ENCODE measurements at places on chromosomes 12 and 14.

DNA sequence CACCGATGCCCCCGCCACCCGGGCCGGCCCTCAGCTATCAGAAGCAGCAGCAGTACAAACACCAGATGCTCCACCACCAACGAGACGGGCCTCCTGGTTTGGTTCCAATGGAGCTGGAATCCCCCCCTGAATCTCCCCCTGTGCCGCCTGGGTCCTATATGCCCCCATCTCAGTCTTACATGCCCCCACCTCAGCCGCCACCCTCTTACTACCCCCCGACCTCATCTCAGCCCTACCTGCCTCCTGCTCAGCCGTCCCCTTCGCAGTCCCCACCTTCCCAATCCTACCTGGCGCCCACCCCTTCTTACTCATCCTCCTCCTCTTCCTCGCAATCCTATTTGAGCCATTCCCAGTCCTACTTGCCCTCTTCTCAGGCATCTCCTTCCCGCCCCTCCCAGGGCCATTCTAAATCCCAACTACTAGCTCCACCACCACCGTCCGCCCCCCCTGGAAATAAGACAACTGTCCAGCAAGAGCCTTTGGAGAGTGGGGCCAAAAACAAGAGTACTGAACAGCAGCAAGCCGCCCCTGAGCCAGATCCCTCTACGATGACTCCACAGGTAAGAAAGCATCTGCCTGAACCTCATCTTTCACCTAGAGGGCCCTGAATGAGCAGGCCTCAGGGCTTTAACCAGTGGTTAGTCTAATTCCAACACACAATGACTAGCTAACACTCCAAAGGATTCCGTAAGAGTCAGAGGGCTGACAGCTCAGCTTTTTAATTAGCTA lies 851 bp downstream of the YLPM1 start:
- peak; percentile 12 for DNase-seq

- no peak for DNase-seq
Measured at GRCh38 chr12:130337488-130338303, at the start of gene PIWIL1. Gene PIWIL1 (plus strand): TSS chr12:130337887. CDS start chr12:130342592, 4,705 bp downstream.

DNA sequence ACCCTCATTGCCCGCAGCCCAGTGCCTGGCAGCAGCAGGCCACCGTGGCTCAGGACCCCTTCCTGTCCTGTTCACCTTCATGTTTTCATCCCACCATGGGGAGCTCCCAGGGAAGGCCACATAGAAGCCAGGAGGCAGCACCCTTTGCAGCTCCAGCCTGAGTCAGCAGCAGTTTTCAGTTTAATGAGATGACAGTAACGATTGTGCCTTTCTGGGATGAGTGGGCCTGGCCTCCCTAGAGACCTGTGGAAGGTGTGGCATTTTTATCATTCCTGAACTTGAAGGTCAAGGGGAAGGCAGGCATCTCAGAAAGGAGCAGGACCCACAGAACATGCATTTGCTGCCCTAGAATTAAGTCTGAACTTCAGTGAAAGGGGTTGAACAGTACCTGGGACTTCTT lies 532.8 kb downstream of the FUT8 start:
- no peak for DNase-seq

- no peak for DNase-seq
Measured at GRCh38 chr12:38159591-38160317, 156.8 kb upstream of the ALG10B start.

DNA sequence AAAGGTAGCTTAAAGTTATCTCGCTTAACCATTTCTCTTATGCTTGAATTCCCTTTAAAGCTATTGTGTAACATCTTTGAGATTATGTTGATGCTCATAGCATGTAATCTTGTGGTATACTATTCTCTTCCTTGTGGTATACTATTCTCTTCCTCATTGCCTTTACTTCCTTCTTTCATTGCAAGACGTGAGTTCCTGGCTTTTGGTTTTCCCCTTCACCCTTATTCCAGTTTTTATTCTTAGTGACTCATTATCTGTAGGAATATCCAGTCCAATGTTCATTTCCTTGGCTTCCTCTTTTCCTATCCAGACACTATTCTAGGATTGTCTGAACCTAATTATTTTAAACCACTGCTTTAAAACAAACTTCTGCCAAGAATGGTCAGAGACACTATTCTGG lies 564.0 kb downstream of the CCER1 start:
- no peak for DNase-seq

- no peak for DNase-seq
Measured at GRCh38 chr14:80426683-80427082, 215.4 kb upstream of the DIO2 start.

DNA sequence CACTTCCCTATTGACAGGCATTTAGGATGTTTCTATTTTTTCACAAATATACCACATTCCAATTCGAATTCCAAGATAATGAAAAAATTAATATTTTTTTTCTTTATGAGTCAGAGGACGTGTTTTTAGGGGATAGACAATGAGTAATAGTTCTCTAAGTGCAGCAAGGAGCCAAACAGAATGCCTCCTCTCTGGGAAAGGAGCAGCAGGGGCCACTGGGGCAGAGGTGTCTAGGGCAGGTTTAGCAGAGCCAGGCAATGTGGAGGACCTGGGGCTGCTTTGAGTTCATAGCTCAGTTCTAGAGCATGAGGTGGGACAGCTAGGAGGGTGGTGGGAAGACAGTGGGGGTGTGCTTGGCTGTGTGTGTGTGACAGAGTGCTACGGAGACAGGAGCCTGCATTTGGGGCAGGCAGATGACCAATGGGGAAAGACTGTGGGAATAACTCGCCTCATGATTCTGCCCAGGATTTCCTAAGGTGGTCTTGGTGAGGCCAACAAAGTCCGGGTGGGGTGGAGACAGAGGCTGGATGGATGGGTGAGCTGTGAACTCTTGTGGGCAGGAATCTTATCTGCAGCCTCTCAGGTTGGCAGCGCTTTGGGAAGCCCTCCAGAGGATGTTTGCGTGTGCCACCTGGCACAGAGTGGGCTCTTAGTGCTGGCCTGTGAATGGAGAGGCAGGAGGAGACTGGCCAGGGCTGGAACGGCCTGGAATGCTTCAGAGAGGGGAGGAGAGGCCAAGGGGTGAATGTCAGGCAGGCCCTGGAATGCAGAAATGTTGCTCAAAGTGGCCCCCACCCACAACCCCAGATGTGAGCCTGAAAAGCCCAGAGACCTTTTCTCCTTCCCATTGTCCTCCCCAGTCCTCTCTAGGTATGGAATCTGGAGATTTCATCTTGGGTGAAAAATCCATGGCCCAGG lies 2.4 kb upstream of the KRT7 start:
- DNase-seq = no peak

GRCh38 chr14:74275241-74275841 lies 27.4 kb downstream of the ABCD4 start:
- DNase-seq = no peak

GRCh38 chr14:99185436-99186068 lies 86.4 kb downstream of the BCL11B start:
- no peak for DNase-seq
